Immature natural killer cell (primary cell): ENCODE measurements at places on chromosomes 5 and 9.

DNA sequence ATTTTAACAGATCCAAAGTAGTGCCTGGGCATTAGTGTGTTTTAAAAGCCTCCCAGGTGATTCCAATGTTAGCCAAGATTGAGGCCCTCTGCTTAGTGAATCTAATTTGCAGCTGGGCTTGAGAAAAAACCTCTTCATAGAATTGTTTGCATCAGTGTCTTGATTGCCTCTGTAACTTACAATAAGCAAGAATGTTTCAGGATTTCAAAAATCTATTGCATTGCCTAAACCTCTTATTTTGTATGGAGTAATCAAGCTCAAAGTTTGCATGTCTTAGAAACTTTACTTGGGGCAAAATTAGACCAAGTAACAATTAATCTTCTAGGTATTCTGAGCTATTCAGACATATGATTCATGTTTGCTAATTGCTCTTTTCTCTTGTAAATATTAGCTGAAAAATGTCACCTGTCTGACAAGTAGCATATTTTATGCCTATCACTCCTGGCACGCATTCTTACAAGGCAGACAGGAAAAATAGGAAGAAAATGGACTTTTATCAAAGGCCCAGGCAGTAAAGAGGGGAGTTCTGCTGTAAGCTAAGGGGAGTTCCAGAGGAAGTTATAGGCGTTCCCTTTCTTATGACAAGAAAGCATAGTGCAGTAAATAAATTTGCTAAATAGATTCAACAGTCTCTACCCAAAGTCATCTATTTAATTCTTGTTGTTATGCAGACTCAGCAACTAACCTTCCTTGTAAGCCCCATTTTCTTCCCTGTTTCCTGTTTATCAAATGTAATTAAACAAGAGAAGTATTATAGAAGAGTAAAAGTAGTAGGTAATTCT is 21.0 kb downstream of the PDCD1LG2 start:
- no peak for DNase-seq

- no peak for DNase-seq
Measured at GRCh38 chr9:36086442-36086841, 49.7 kb downstream of the RECK start.

DNA sequence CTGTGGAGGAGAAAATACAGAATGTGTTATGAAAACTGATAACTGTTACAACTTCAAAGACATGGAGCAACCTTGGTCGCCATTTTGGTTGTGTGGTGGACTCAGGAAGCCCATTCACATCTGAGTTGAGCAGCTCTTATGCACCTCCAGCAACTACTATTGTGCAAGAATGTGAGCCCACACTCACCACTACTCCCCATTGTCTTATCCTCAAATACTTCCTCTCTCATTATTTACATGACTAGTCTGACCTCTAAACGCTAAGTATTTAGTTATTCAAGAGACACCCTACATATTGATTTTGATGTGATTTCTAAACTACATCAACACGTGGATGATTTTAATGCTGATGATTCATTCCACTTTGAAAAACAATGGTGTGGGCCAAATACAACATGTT is 516.6 kb upstream of the CLINT1 start:
- DNase-seq, result no peak

DNA sequence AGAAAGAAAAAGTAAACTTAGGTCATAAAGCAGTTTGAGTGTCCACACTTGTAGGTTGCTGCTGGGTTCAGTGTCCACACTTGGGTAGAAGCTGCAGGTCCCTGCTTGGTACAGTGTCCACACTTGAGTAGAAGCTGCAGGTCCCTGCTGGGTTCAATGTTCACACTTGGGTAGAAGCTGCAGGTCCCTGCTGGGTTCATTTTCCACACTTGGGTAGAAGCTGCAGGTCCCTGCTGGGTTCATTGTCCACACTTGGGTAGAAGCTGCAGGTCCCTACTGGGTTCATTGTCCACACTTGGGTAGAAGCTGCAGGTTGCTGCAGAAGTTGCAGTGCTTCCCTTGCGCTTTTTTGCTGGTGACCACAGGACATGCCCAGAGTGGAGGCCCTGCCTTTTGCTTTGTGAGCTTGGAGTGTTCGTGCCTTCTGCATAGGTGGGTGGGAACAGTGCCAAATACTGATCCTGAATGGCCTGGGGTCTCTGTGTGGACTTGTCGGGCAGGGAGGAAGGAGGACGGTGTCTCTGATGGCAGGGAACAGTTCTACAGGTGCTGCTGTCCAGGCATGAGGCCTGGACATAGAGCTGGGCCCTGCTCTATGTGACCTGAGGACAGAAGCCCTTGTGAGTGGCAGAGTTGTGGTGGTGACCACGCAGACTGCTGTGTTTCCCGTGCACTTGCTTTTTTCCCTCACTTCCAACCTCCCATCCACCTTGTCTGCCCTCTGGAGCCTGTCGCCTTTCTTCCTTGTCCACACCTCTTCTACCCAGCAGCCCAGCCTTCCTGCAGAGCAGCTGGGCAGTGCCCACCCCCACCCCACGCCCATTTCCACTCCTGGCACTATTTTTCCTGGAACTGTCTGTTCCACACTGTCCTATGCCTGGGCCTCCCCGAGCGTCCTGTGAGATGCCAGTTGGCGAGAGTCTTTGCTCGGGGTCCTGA is 120.8 kb downstream of the EHMT1 start:
- DNase-seq, result no peak

DNA sequence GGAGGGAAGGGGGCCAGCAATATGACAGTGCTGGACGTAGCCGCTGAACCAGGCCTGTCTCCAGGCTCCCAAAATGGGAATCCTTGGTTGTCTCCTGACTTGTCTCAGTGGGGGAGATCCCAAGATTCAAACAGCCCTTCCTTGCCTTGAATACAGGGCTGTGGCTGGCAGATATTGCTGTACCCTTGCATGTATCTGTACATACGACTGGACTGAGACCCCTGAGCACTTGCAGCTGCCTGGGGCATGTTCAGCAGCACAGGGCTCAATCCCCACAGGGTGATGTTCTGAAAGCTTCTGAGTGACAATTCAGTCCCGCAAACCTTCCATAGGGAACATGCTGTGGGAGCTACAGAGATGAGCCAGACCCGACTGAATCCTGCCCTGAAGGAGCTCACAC is 13.3 kb downstream of the OR13J1 start:
- DNase-seq, result no peak

DNA sequence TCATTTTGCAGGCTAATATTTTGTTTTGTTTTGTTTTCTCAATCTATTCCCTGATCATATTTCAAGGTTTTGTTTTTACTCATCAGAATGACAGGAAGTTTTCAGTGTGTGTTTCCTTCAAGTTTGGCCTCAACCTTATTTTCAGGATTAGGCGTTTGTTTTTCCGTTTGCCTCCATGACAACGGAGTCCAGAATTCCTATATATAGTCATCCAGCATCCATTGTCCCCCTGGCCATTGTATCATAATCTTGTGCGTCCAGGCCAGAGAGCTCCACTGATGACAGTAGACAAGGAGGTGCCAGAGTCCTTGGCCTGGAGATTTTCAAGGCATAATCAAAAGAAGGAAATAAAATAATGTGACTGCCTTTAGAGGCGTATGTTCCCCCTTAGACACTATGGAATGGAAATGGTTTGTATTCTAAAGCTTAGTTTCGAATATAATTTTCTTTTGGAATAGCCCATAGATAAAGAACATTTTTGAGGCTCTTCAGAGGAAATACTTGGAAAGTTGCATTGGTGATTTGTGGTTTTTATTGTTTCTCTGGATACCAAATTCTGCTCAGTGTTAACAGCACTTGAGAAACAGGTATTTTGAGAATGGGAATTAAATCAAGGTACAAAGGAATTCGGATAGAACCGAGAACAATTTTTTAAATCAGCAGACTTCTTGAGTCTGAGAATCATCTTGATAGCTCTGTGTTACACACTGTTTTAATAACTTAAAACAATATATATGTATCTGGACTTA is 99.8 kb downstream of the ZNF462 start:
- no peak for DNase-seq

GRCh38 chr5:124536333-124536732 is 210.1 kb downstream of the ZNF608 start:
- no peak for DNase-seq

GRCh38 chr9:10268531-10269485 is 344.0 kb downstream of the PTPRD start:
- no peak for DNase-seq

- DNase-seq, result no peak
Measured at GRCh38 chr9:107513464-107514100, 24.0 kb upstream of the KLF4 start.

DNA sequence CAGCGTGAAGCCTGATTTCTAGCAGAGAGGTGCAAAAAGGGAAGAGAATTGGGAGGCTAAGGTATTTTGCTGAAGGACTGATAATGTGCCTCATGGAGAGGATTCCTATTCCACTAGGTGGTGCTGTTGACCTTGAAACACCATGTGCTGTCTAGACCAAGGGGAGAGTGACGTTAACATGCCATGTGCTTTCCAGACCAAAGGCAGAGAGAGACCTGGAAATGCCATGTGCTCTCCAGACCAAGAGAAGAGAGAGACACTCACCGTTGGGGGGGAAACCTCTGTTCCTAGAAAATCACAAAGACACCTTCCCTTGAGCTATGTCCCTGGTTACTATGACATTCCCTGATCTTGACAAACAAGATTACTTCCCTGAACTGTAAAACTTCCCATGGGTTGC is 286.0 kb upstream of the TUSC1 start:
- no peak for DNase-seq
